ENCODE measurements at places on chromosomes 5 and 9.

DNA sequence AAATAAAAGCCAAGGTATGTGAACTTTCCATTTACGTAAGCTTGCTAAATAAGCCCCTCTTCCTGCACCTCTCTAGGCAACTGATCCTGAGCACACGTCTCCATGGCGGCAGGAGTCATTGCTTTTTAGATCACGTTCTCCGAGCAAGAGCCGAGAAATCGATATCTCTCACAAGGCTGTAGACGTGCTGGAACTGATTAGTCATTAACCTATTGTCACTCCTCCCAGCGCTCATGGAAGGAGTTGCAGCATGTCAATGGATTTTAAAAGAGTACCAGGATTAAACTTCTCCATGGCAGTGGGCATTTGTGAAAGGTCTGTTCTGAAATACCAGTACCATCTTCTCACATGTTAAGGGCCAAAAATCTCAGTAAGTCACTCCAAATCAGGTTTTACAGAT is 4.7 kb upstream of the ADCY2 start:
- DNase-seq: no peak

- DNase-seq: no peak
Observed at GRCh38 chr9:130340011-130340410, 74.5 kb downstream of the HMCN2 start.

- no peak for DNase-seq
Observed at GRCh38 chr5:82613891-82614290, 335.7 kb upstream of the RPS23 start.

- DNase-seq: no peak
Observed at GRCh38 chr5:160793530-160793899, 58.5 kb downstream of the ATP10B start.

GRCh38 chr5:63456279-63456678 is 506.0 kb downstream of the HTR1A start:
- no peak for DNase-seq

- DNase-seq: no peak
Observed at GRCh38 chr9:18531136-18532065, 57.4 kb downstream of the ADAMTSL1 start.

DNA sequence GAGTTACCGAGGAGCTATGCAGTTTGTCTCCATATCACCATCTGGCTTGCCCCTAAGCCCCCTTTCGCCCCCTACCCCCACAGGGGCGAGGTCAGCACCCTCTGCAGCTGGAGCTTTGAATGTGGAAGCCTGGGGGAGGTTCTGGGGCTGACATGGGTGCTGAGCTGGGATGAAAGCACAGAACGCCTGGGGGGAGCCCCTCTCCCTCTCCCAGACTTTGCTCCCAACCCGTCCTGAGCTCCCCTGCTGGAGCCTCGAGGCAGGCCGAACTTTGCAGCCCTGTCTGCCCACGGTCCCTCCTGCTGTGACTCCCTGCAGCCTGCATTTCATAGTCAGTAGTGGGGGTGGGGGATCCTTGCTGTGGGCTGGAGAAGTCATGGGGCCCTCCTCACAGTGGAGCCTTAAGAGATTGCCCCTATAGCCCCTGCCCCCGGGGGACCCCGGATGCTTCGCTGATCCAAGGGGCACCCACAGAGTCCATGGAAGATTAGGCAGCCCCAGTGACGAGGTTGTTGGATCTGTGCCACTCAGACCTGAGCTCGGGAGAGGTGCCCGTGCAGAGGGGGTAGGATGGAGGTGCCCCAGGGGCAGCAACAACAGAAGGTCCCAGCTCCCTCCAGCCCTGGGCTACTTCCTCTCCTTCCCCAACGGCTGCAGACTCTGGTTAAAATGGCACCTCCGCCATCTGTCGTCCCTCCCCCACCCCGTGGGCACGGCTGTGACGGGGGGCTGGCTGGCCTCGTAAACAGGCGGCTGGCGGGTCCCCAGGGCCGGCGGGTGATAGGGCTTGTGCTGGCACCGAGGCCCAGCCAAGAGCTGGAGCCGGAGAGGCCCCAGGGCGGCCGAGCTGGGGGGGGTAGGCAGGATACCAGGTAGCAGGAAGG is 162.0 kb downstream of the C9orf50 start:
- DNase-seq: peak; percentile 99

GRCh38 chr5:36836831-36837230 is 39.7 kb upstream of the NIPBL start:
- no peak for DNase-seq

DNA sequence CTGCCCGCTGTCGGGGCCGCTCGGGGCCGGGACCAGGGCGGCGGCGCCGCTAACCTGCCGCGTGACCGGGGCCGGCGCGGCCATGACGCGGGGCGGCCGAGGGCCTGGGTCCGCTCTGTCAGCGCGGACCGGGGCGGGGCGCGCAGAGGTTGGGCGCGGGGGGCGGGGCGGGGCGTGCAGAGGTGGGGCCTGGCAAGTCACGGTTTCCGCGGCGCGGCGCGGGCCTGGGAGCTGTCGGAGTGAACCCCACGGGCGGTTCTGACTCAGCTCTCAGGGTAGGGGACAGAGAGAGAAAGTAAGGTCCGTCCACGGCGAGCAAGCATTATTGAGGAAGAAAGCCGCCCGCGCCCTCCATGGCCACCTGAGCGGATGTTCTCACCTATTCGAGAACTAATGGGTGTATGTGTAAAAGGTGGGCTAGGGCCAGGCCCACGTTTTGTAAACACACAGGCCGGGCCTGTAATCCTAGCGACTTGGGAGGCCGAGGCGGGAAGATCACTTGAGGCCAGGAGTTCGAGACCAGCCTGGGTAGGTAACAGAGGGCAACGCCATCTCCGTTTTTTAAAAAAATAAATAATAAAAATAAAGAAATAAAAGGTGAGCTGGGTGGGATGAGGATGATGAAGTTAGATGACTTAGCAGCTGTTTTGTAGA is at the start of gene PRXL2C:
Gene PRXL2C (minus strand): TSS at position 120 of the 654 bp plus-strand sequence. CDS start 36 bp downstream, at position 84.
- peak; percentile 50 for DNase-seq

DNA sequence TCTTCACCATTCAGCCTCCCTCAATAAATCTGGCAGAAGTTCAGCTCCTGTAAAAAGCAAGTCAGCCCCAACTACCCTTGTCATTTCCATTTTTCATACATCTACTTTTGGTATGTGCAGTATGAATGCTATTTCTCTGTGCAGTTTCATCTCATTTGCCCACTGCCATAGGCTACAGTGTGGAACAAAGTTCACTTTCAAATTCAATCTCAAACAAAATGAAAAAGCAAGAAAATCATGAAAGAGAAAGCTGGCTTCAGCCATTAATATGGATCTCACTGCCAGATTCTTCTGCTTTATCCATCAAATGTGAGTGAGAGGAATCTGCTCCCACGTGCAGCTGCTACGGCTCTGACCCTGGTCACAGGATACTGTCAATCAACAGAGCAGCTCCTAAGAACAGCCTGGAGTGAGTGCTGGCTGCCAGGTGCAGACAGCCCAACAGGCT is 494.2 kb downstream of the ZNF608 start:
- peak; percentile 44 for DNase-seq

- no peak for DNase-seq
Observed at GRCh38 chr9:3863111-3863528, 337.3 kb upstream of the RFX3 start.

- DNase-seq: no peak
Observed at GRCh38 chr9:119252671-119253299, 116.5 kb downstream of the BRINP1 start.

GRCh38 chr9:121253162-121253561 is 14.8 kb upstream of the GSN start:
- no peak for DNase-seq

DNA sequence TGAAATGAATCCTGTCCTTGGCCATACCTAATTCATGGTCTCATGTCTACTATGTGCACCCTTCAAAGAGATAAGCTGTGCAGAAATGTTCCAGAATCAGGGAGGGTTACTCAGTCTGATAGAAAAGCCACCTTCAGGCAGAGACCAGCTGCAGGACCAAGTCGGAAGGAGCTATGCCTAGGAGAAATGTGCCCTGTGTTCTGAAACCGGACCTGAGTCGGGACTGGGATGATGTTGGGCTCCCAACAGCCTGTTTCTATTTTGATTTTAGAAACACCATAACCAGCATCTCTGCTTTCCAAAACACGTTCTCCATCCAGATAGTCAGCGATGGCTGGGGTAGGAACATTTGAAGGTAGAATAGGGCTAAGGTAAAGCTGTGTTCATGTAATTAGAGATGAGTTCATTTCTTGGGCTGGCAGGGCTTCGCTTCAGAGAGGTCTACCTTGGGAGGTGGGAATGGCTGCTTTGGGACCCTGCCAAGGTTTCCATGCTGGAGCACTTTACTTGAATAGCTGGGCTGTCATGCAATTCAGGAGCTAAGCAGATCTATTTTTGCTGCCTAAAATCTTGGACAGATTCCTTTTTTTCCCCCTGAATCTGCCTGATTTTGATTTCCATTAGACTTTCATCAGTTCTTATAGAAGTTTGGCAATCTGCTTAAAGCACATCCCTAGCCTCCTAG is 2.8 kb downstream of the ADCY2 start:
- no peak for DNase-seq

DNA sequence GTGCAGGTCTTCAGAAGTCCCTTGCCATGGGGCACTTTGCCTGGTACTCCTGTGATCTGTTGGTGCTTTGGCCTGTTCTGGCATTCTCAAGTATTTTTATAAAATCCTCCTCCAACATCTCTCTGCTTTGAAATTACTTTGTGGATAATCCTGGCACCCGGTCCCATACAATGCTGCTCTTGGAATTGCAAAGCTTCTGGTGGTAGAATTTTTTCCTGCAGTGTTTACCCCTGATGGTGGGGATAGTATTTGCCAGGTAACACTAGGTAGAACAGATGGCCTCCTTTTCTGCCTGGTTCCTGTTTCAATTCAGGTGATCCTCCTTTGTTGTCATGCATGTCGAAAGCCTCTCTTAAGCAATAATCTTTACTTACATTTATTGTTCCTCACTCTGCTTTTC is 109.8 kb upstream of the ATP10B start:
- peak; percentile 86 for DNase-seq

- no peak for DNase-seq
Observed at GRCh38 chr5:16690243-16690852, 73.6 kb upstream of the RETREG1 start.

- no peak for DNase-seq
Observed at GRCh38 chr5:134123360-134123759, 8.9 kb downstream of the TCF7 start.

DNA sequence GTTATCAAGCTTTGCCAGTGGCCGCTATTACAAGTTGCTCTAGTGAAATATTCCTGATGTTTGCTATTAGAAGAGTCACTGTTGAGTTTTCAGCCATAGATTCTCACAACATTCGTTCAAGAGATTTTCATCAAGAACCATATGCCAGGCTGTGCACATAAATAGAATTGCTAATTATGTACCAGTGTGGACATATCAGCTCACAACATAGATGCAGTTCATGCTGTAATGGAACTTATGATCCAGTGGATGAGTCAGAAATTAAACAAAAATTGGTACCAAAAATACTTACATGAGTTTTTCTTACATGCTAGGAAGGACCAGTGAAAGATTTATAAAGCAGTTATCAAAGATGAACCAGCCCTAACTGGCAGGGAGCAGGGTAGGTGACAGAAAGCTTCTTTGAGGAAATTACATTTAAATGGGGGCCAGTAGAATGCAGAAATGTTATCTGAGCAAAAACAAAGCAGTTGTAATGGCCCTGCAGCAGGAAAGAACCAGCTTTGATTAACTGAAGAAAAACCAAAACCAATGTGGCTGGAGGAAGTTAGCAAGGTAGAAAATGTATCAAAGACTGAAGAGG is 404.2 kb downstream of the DNAH5 start:
- DNase-seq: no peak

- DNase-seq: no peak
Observed at GRCh38 chr9:115084709-115085108, 33.2 kb downstream of the TNC start.

DNA sequence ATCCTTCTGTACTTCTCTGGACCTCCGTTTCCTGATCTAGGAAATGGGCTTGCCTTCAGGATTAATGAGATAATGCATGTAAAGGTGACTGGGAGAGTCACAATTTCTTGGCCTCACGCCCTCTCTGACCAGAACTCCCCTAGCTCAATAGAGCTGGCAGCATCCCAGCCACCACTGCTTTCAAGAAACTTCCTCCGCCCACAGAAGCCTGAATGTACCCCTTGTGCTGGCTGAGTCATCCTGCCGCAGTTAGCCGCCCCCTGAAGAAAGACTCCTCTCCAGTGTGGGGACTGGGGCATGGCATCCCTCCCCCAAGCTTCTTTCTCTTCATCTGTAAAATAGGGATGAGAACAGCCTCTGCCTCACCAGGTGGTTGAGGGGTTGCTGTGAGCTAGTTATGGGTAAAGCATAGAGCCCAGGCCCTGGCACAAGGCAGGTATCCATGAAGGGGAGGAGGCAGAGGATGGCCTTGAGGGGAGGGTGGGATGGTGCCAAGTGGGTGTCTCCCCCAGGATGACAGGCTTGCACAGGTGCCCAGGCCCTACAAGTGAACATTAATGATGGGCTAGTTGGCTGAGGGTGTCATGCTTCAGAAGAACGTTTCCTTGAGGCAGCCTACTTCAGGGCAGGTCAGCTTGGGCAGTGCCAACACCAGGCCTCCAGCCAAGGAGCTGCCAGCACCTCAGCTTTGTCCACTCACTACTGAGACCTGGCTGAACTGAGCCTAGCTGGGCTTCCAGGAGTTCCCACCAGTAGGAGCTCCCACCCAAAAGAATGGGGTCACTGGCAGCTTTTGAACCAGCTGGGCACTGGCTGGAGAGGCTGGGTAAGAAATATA is 3.4 kb downstream of the PDLIM4 start:
- no peak for DNase-seq

DNA sequence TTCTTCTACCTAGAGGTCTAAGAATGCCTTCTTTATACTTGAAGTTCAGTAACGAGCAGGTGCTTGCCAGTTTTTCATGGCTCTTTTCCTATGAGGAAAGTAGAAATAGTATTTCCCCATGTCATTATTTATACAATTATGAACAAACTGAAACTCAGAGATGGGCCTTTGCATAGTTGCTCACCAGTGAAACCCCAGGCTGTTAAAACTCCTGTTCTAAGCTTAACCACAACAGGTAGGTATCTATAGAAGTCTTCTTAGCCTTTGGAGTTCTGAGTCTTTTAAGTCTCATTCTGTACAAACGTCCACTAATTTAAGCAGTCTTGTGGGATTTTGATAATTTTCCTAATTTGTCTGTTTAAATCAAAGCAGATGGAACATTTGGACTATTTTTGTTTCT is 90.1 kb downstream of the STARD4 start:
- no peak for DNase-seq

- no peak for DNase-seq
Observed at GRCh38 chr9:127200106-127200862, 64.3 kb upstream of the GARNL3 start.

GRCh38 chr9:20028192-20028848 is 239.5 kb upstream of the SLC24A2 start:
- DNase-seq: no peak

GRCh38 chr5:169421677-169422076 is 120.7 kb upstream of the SLIT3 start:
- DNase-seq: no peak

DNA sequence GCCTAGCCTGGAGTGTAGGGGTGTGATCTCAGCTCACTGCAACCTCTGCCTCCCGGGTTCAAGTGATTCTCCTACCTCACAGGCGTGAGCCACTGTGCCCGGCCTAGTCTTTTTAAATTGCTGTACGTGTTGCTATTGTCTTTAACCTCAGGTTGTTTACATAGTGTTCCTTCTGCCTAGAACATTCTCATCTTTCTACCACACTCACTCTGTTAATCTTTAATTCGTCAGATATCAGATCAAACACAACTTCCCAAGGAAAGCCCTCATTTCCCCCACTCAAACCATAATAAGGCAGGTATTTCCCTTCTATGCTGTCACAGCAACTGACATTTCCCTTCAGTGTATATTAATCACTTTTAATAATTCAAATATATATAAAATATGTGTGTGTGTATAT is 1310.0 kb upstream of the C9orf72 start:
- DNase-seq: no peak
